ENCODE measurements at places on chromosomes 4 and X.
A peak's percentile ranks its signal among the peaks of the same experiment; 100 is the strongest.

DNA sequence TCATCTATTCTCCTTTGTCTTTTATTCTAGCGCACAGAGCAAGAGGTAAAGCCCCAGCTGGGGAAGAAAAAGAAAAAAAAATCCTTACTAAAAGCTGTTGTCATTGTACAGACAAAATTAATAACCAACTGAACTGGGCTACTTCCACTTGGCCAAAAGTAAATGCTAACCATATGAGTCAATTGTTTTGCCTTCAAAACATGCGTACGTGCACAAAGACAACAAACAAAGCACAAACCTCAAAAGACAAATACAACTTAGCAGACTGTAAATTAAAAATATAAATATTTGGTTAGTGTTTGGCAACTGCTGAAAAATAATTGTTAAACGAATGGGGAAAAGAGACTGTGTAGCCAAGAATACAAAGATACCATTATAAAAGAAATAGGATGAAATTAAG, 5.9 kb downstream of the EDA2R start:
- DNase-seq, result no peak

DNA sequence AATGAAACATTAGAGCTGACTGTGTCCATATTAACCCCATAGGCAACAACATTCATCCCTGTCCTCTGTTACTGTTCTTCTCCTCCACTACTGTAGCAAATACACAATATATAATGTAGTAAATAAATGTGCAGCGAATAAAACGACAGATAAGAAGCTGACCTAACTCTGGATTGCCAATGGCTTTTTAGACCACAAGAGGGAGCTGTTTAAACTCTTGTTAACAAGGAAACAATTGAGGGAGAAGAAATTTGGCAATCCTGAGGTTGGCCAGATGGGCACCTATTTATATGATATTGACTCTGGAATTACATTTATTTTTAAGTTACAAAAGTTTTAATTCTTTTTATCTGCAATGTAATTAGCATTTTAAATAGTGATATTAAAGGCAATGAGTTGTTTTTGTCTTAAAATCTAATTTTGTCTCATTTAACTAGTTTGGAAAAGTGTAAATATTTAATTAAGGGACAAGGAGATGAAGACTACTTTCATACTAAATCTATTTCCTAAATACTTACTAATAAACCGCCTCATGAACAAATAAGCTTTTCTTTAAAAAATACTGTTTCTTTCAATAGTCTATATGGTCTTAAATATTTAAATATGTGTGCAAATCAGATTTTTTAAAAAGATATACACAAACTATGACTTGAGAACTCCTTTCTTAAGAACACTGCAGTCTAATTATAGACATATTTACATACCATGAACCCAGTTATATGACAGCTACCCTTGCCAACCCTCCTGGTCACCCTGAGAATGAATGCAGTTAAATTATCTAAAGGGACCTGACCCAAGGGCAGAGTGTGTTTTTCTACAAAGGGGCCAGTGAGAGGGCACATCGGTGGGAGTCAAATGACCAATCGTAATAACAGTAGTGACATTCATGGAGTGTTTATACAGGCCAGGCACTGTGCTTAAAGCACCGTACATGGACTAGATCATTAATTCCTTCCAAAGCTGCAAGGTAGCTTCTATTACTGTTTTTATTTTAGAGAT, 52.9 kb upstream of the HPF1 start:
- peak; percentile 84 for DNase-seq

- DNase-seq, result peak; percentile 50
Measured at GRCh38 chr4:56668267-56668666, 12.8 kb downstream of the HOPX start.

DNA sequence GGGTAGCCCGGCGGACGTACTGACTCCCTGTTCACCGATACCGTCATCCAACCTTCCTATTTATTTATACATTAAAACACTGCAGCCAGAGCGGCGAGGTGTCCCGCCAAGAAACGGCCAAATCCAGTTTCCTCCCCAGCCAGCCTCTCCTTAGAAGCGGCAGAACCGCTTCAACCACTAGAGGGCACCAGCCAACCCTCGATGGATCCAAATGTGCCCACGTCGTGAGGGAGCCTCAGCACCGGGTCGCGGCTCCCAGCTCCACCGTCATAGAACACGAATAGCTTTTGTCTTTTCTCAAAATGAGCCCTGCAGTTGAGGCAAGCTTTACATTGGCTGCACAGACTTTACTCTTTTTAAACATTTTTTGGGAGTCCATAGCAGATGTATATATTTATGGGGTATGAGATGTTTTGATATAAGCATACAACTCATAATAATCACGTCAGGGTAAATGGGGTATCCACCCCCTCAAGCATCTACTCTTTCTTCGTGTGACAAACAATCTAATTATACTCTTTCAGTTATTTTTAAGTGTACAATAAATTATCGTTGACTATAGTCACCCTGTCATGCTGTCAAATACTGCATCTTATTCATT, 13.0 kb upstream of the HELT start:
- DNase-seq, result peak; percentile 76

- DNase-seq, result no peak
Measured at GRCh38 chrX:18616688-18617406, 55.1 kb downstream of the RS1 start.

GRCh38 chrX:133306316-133306715, 88.2 kb upstream of the TFDP3 start:
- DNase-seq, result no peak

GRCh38 chr4:80173401-80173800, 23.9 kb upstream of the PRDM8 start:
- peak; percentile 27 for DNase-seq

GRCh38 chr4:89829470-89830138, 7.4 kb downstream of the SNCA start:
- DNase-seq, result peak; percentile 88

- DNase-seq, result no peak
Measured at GRCh38 chr4:121064482-121064881, 7.9 kb downstream of the NDNF start.

GRCh38 chr4:26860922-26861433, 337 bp downstream of the STIM2 start:
- peak; percentile 80 for DNase-seq

DNA sequence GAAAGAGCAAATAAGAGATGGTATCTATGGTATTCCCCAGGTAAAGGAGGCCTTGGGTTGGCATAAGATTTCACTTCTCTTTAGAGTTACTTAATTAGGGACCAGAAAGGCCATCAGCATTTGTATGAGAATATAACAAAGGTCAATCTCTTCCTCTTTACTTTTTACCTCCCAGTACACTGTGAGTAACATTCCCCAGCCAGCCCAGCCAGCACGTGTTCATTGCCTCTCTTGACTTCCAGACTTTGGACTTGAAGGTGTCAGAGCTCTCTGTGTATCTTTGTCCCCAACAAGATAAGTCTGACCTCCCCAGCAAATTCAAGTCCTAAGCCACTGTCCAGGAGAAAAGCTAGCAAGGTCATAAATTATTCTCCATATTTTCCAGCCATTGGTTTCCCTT, 110.5 kb downstream of the AR start:
- no peak for DNase-seq

- DNase-seq, result no peak
Measured at GRCh38 chrX:57451426-57452020, 140.3 kb upstream of the ZXDB start.

DNA sequence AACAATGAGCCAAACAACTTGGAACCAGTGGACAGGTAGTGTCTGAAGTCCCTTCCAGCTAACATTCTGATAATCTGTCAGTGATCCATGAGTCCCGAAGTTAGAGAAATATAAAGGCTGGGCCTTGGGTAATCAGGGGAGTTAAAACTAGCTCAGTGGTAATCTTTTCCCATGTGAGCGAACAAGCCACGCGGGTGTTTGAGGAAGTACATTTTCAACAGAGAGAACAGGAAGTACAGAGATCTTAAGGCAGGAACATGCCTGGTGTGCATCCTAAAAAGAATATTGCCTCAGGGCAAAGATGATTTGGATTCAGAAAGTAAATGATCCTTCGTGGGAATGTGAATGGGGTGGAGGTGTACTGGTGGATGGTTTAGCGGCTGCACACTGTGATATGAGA, 42.9 kb downstream of the FNIP2 start:
- peak; percentile 81 for DNase-seq

DNA sequence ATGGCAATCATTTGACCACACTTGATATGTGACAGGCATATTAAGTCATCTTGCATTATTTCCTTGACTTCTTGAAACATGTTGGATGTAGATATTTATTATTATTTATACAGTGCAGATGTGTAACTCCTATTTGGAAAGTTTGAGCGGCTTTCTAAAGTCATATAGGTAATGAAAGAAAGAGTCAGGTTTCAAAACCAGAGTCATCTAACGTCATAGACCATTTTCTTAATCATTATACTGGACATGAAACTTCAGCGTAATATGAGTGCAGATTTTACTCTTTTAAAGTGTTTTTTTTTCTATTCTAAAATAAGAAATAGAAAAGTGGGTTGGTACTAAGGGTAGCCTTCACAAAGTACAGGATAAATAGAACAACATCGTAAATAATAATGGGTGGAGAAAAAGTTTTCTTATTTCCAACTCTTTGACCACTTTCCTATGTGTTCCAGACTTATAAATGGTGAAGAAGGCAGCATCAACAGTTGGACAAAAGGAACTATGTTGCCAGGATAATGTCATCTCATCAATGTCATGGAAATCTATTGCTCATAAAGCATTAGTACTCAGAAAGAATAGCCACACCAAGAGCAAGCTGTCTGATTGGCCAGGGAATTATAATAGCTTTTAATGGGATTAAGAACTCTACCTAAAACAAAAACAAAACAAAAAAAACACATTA, 108.0 kb upstream of the PCDH18 start:
- no peak for DNase-seq

- no peak for DNase-seq
Measured at GRCh38 chrX:155028129-155028528, 1.5 kb downstream of the FUNDC2 start.

DNA sequence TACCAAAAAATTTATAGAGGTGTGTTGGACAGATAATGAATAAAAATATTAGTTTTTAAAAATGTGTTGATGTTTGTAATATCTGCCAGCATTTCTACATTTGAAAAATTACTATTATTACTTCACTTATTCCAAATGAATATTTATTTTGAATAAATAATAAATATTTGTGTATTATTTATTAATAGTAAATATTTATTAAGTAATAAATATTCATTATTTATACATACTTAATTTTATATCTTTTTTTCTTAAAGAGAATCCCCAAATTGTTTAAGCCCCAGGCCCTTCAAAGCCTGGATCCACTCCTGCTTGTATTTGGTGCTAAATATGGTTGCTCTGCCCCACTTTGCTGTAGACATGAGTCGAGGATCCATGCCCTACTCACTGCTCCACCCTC, 60.5 kb upstream of the HOPX start:
- DNase-seq, result no peak

GRCh38 chr4:179867300-179867878, 2375.8 kb upstream of the TENM3 start:
- peak; percentile 39 for DNase-seq

DNA sequence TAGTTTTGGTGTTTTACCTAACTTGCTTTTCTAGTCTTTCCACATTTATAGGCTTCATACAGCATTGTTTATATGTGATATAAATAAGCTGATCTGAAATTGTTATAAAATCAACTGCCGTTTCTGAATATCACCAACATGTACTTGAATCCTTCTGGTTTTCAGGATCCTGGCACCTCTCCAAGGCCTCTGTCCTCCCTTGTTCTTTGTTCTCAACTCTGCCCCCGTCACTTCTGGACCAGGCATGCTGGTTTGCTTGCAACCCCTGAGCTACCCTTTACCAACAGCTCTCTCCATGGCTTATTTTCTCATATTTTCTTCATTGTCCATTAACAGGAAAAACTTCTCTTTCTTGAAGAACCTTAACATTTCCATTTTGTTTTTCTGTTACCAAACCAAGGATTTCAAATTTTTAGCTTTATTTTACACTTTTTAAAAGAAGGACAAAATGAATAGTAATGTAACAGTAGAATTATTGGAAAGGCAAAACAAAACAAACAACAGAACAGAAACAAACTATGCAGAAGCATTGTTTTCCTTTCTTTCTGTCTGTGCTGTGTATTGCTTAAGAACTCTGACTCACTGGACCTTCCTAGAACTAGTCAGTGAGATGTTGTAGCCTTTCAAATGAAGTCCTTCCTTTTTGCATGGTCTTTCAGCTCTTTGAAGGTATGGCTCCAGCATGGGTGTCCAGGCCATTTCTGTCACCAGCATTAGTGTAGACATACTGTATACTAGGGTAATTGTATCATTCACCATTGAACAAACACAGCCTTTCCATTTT, 44.8 kb downstream of the BANK1 start:
- DNase-seq, result no peak

- no peak for DNase-seq
Measured at GRCh38 chr4:86249074-86249473, 110.8 kb downstream of the MAPK10 start.

- no peak for DNase-seq
Measured at GRCh38 chrX:39871648-39872047, 226.1 kb downstream of the BCOR start.

DNA sequence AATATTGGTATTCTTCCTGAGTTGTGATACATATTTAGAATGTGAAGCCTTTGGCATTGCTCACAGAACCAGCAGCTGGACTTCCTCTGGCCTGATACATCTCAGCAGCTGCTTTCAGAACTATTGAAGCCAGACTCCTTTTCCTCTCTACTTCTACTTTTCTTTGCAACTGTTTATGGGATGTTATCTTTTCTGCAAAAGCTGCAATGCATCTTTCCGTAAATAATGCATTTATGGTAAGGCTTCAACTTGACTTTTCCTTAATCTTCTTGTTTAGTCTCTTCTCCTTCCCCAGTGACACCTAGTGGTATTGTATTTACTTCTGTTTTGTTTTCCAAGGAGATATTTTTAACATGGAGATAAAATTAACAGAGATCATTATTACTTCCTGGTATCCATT, 1548.7 kb downstream of the PCDH7 start:
- no peak for DNase-seq

Measured in common myeloid progenitor, CD34-positive (primary cell).